Psoas muscle (tissue), 8 donors: ENCODE measurements at places on chromosomes 5 and 9. TPM values are rescaled to one million over a fixed set of nuclear protein-coding genes. Genes with fewer than 3 reads are reported as not detected.
A peak's percentile ranks its signal among the peaks of the same experiment; 100 is the strongest.

GRCh38 chr9:111632060-111632459 lies 926 bp downstream of the DNAJC25 start:
- no peaks in the 10 kb centered on the region for H3K27me3 ChIP-seq
- peak overlapping the region; percentile 82 for H3K4me3 ChIP-seq
- peak overlapping the region; percentile 89 for H3K27ac ChIP-seq

PCDHGA4 gene
- total RNA-seq = 2.1 TPM

GRCh38 chr9:94443032-94443722 lies 111.7 kb upstream of the PCAT7 start:
- H3K4me3 ChIP-seq = no peak overlapping the region
- DNase-seq = no peak
- no peaks in the 10 kb centered on the region for H3K27me3 ChIP-seq
- H3K4me1 ChIP-seq = peaks cover 3% of the 10 kb centered on the region
- H3K36me3 ChIP-seq = peaks cover 62% of the 10 kb centered on the region
- H3K27ac ChIP-seq = no peak overlapping the region

GRCh38 chr9:70795841-70796240 lies 325.6 kb downstream of the TRPM3 start:
- no peaks in the 10 kb centered on the region for H3K36me3 ChIP-seq
- H3K27ac ChIP-seq = no peak overlapping the region
- no peak overlapping the region for H3K4me3 ChIP-seq
- no peak for DNase-seq

GRCh38 chr9:3732077-3733038 lies 206.6 kb upstream of the RFX3 start:
- no peaks in the 10 kb centered on the region for H3K4me1 ChIP-seq
- DNase-seq = no peak
- H3K27ac ChIP-seq = no peak overlapping the region
- no peaks in the 10 kb centered on the region for H3K36me3 ChIP-seq
- no peaks in the 10 kb centered on the region for H3K27me3 ChIP-seq

DNA sequence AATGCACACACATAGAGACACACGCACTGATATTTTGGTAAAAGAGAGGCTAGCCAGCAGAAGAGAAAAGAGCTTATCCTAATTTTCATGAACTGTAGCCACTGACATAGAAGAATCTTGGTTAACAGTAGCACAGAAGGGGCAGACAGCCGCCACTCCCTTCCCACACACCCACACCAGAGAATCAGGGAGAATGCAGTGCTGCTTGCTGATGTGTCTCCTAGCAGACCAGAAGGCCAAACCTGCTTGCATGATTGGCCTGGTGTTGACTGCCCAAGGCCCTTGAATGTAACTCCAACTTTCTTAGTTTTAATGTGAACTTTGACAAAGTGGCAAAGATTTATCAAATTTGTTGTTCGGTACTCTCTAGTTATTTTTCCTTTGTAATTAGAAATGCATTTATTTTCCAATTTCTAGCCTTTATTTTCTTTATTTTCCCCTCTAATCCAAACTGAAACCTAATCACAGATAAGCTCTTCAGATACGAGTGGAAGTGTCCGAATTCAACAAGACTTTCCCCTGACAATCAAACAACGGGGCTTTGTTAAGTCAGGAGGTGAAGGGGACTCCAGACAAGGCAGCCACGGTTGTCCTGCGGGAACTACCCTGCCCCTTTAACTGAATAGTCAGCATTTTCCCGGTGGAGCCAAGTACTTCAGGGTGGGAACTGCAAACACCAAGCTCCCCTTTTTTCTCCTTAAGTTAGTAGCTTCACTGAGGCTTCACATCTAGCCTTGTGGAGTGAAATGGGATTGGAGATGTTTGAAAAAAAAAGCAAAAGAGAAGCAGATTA lies 81.9 kb upstream of the CTSL start:
- no peaks in the 10 kb centered on the region for H3K4me1 ChIP-seq
- H3K27me3 ChIP-seq = no peaks in the 10 kb centered on the region
- no peaks in the 10 kb centered on the region for H3K36me3 ChIP-seq
- DNase-seq = no peak
- no peak overlapping the region for H3K27ac ChIP-seq
- no peak overlapping the region for H3K4me3 ChIP-seq
